AG08395 (cell line): ENCODE measurements at places on chromosomes 5 and 9.
A peak's percentile ranks its signal among the peaks of the same experiment; 100 is the strongest.

- DNase-seq: peak; percentile 89
Measured at GRCh38 chr5:34656001-34656699, at the start of gene RAI14. RAI14 (plus strand) TSS chr5:34656328; CDS start chr5:34686920, 30,592 bp downstream.

DNA sequence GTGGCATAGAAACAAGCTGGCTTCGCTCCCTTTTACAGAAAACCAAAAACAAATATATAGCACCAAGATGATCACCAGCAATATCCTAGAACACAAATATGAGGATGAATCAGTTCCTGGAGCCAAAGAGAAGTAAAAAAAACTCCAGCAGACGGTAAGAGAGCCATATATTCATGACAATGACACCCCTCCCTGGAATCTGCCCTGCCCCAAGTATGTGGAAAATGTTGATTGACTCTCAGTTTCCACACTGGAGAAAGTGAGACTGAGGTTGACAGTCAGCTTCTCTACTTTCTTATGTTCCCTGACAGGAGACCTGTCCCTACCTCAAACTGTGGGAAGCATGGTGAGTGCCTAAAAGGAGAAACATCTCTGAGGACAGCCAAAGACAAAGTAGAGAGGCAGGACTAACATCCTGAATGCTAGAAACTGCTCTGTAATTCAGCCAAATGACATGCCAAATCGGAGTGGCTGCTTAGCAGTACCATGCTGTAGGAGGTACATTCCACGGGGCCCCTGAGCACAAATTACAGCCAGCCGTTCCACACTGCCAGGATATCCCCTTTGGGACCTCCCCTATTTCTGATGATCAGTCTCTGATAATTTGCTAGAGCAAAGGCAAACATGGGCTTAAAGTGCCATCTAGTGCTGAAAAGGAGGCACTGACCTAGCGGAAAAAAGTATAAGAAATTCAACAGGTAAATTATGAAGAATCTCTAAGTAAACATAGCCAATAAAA is 424.0 kb upstream of the RGMB start:
- peak; percentile 77 for DNase-seq

DNA sequence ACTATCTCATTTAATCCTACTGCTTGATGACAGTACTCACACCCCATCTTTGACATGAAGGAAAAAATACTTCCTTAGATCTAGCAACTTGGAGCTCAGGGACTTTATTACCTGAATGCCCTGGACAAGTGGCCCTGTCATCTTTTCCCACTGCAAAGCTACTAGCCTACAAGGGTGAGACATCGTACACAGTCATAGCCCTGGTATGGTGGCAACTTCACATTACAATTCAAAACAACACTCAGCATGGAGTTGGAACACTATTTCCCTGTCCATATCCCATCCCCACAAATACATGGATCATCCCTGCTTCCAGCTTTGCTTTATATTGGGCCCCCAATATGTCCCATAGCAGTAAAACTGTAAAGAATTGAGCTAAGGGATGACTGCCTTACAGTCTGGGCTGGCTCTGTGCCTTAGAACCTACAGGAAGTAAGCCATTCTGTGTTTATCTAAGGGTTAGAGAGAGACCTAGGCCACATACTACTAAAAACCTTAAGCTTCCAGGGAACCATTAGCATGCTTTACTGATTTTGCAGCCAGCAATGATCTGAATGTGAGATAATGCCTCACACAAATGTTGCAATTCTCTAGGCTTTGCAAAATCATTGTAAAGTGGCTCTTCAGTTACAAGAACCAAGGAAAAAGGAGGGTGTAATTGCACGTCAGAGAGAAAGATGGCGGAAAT is 55.9 kb downstream of the OTULIN start:
- DNase-seq: peak; percentile 62

- no peak for DNase-seq
Measured at GRCh38 chr9:32339424-32339823, 45.0 kb upstream of the ACO1 start.

- DNase-seq: no peak
Measured at GRCh38 chr5:12672141-12672540, 767.9 kb upstream of the CTNND2 start.

DNA sequence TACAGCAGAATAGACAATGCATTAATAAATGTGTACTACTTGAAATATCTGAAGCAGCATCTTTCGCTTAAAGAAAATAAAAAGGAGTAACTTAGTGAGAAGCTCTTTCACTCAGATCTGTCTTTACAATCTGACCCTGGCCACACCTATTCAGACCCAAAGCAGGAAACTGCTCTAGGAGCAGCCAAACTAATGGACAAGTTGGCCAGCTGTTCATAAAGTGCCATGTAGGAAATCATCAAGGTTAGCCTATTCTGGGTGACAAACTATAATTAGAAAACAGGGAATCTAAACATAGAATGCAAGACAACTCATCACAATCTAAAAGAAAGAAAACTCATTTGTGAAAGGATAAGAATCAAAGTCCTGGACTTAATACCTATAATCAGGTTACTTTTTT is 101.3 kb downstream of the AGTPBP1 start:
- DNase-seq: no peak

GRCh38 chr9:106738109-106738508 is 124.9 kb upstream of the ZNF462 start:
- DNase-seq: no peak

- DNase-seq: no peak
Measured at GRCh38 chr9:133873009-133873408, 119.1 kb downstream of the VAV2 start.

DNA sequence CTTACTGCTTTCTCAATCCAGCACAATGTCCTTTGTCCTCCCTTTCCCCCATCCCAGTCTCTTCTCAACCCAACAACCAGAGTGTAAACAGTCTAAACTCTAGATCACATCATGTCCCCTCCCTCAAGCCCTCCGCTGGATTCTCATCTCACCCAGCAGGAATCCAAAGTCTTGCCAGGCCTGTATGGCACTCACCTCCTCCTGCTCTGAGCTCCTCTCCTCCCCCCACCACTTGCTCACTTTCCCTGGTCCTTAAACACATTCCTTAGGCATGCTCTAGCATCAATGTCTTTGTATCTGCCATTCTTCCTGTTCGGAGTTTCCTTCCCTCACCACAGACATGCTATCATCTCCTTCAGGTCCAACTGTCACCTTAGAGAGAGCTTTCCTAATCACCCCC is 78.8 kb downstream of the NIPSNAP3B start:
- no peak for DNase-seq

DNA sequence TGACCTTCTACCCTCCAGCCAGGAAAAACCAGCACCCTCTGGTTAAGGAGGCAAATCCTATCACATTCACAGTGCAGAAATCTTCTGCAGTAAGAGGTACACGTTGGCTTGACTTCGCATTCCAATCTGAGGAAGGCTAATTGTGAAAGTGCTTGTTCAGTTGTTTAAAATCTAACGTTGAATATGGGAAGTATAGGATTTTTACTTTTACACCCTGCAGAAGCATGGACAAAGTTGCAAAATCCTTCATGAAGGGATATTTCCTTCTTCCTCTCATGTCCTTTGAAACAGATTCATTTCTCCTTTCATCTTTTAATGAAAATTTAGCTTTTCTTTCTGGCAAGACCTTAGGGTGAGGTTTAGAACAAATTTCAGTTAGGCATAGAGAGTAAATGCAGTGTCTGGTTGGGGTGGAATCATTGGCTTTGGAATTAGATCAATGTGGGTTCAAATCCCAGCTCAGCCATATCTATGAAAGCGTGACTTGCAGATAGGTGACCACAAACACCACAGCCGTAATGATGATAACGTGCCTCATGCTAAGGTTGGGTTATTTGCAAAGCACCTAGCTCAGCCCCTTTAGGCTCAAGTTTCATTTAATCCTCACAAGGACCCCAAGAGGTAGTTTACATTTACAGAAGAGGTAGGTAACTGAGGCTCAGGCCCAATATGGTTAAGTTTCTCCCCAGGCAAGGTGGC is 42.2 kb upstream of the C5orf58 start:
- no peak for DNase-seq

GRCh38 chr5:115419846-115420585 is 123.6 kb upstream of the CCDC112 start:
- DNase-seq: peak; percentile 90

DNA sequence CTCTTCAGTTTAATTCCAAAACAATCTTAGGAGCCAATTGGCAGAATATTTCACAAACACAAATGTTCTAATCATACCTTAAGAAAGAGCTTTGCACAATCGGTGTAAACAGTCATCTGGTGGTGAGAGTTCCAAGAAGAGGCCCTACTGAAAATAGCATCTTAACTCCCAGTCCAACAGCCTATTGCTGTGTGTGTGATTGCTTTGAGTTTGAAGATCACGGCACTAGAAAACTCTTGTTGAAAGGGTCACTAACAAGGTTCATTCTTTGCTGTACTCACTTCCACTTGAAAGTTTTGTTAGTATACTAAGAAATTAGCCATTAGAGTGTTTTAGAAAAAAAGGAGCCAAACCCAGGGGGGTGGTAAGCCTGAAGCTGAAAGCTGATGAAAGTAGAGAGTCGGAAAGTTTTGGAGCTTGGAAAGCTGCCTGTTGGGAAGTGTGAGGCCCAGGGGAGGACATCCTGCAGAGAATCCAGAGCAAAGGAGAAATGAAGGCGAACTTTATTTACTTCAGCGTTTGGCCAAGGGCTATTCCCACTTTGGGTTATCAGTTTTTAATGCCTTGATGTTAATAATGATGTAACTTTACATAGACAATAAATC is 180.3 kb upstream of the GHR start:
- DNase-seq: no peak

DNA sequence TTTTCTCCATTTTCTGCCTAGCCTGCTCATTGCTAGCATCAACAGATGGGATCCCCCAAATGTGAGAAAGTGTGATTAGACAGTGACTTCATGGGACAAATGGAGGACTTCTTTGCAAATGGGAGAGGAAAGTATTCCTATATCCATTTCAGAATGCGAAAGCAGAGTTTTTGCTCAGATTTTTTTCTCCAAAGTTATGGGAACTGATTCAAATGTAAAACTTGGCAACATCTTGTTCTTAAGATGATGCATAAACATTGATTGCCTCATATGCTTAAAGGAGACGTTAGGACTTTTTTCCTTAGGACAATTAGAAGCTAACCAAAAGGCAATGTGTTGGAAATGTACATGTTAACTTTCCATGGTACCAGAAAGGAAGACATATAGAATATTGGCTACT is 704.3 kb upstream of the ZNF608 start:
- no peak for DNase-seq

DNA sequence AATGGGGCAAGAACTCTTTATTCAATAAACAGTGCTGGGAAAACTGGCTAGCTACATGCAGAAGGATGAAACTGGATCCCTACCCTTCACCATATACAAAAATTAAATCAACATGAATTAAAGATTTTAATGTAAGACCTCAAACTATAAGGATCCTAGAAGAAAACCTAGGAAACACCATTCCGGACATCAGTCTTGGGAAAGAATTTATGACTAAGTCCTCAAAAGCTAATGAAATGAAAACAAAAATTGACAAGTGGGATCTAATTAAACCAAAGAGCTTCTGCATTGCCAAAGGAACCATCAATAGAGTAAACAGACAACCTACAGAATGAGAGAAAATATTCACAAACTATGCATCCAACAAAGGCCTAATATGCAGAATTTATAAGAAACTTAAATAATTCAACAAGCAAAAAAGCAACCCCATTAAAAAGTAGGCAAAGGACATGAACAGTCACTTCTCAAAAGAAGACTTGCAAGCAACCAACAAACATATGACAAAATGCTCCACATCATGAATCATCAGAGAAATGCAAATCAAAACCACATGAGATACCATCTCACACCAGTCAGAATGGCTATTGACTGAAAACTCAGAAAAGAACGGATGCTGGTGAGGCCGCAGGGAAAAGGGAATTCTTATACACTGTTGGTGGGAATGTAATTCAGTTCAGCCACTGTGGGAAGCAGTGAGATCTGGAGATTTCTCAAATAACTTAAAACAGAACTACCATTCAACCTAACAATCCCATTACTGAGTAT is 104.3 kb upstream of the MAP3K1 start:
- peak; percentile 40 for DNase-seq

GRCh38 chr5:20559845-20560244 is 571.8 kb upstream of the CDH18 start:
- DNase-seq: no peak

DNA sequence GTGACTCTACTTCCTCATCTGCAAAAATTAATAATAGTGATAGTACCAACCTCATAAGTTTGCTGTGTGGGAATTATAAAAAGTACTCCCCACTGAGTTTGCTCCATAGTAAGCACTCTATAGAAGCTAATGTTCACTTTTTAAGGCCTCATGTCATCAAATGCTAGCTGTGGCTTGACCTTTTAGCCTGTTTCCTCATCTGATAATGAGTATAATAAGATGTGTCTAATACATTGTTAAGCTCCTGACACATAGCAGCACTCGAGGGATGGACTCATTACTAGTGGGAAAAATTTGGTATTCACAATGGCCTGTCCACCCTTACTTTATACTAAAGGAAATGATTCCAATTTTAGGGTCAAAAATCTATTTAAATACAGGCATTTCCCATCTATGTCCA is 26.1 kb upstream of the CAST start:
- no peak for DNase-seq

- no peak for DNase-seq
Measured at GRCh38 chr5:91025956-91026355, 357.2 kb downstream of the ARRDC3 start.

DNA sequence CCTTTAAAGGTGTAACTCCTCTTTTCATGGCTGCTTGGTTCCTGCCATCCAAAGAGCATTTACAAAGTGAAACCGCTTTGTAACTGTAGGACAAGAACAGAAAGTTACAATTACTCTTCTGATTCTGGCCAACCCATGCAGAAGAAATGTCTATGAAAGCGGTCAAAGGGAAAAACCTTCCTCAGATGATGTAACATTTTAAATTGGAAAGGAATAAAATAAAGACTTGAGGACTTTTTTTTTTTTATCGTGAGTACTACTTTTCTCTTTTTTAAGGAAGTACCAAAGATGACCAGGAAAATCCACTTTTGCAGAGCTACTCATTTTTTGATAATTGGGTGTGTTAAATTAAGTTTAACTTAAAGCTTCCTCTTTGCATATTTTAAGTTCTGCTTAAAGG is 13.0 kb upstream of the C9orf72 start:
- no peak for DNase-seq

DNA sequence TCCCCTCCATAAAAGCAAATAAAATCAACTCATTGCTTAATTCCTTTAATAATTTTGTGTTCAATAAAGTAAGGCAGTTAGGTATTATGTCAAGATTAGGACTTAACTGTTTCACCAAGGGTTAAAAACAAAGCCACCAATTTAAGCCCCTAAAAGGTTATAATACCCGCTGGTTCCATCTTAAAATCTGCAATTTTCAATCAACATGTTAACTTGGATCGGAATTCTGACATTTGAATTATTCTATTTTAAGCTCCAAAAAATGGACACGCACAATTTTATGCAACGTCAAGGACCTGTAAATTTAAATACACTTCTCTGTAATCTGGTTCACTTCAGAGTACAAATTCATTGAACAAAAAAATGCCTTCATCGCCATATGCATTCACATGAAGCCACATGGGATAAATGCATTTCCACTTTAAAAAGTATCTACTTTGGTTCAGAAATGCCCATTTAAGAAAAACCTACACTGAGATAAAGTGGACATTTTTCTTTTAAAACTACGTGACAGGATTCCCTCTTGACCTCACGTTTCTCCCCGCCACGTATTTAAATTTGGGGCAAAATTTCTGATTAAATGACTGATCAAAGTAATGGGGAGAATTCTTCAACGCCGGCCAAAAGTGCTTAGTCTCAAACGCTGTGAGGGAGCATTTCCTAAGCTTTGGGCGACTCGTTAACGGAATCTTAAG is 721 bp downstream of the GIN1 start:
- no peak for DNase-seq
